Effector CD4-positive, alpha-beta T cell (primary cell): ENCODE measurements at places on chromosomes 13 and 19.
A peak's percentile ranks its signal among the peaks of the same experiment; 100 is the strongest.

GRCh38 chr13:60331249-60332012 lies 65.6 kb upstream of the TDRD3 start:
- DNase-seq, result no peak

GRCh38 chr13:36919833-36920615 lies at the start of gene SMAD9:
TSS of gene SMAD9 (minus strand) at chr13:36920238. CDS start at chr13:36879689, 40,549 bp downstream.
- no peak for DNase-seq

- no peak for DNase-seq
Measured at GRCh38 chr19:33398361-33399060, 25.0 kb downstream of the CEBPG start.

DNA sequence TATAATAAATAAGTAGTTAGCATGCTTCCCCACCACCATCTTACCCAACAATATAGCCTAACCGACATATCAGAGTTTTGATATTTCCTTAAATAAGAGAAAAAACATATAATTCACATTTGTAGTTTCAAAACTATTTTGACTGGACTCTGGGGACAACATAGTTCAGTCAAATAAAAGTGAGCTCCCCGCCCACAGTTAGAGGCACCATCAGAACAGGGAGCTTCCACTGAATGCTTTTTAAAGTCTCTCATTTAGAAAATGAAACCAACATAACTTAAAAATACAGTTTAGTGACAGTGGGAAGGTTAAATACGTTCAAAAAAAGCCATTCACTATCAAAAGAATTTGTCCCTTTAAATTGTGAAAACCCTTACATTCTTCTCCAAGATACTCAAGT lies 92.8 kb downstream of the EPSTI1 start:
- no peak for DNase-seq

DNA sequence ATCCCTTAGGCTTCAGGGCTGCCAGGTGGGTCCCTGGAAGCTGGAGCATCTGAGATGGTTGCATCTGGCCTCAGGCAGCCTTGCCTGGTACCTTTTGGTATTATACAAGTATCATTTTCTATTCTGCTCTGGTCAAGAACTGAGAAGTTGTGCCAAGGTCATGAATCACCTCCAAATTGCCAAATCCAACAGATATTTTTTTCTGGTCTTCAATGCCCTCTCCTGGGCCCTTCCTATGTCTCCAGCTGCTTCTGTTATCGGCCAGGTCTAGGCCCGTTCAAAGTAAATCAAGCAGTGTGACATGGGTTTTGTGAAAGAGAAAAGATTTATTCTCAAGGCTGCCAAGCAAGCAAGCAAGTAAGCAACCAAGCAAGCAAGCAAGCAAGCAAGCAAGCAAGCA lies 271.1 kb upstream of the MAB21L1 start:
- DNase-seq, result no peak

DNA sequence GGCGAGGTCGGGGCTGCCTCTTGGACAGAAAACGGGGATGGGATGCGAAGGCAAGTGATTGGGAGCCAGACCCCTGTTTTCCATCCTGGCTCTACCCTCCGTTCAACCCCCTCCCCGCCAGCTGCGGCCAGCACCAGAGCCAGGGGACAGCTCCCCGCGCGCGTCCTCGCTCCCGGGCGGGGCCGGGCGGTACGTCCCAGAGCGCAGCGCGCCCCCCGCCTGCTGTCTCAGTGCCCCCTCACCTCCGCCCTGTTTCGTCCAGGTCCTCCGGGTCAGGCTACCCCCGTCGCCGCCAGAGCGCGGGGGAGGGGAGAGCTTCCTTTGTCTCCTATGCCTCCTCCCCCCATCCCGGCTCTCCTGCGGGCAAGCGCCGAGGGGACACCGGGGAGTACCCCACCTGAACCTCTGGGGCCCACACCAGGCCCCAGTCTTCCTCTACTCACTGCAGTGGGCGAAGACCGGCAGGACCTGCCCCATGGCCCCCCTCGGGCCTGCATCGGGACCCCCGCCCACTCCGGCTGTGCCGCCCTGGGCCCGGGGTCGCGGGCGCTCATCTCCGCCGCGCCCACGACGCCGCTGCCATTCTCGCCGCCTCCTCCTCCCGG lies 396 bp downstream of the RTN2 start:
- no peak for DNase-seq

DNA sequence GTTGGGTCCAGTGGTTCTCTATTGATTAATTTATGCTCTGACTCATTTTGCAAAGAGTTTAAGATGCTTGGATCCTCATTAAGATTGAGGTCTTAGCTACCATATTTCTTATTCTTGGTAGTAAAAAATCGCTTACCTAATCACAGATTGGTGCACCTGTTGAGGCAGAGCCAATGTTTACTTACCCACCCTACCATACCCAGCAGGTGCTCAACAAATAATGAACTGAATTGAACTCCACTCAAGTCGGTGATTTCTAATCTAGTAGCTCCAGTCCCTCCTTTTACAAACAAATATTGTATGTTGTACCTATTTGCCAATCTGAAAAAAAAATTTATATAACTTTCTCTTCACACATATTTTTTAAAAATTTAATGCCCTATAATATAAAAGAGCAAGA lies 361.0 kb downstream of the FGF14 start:
- DNase-seq, result no peak

DNA sequence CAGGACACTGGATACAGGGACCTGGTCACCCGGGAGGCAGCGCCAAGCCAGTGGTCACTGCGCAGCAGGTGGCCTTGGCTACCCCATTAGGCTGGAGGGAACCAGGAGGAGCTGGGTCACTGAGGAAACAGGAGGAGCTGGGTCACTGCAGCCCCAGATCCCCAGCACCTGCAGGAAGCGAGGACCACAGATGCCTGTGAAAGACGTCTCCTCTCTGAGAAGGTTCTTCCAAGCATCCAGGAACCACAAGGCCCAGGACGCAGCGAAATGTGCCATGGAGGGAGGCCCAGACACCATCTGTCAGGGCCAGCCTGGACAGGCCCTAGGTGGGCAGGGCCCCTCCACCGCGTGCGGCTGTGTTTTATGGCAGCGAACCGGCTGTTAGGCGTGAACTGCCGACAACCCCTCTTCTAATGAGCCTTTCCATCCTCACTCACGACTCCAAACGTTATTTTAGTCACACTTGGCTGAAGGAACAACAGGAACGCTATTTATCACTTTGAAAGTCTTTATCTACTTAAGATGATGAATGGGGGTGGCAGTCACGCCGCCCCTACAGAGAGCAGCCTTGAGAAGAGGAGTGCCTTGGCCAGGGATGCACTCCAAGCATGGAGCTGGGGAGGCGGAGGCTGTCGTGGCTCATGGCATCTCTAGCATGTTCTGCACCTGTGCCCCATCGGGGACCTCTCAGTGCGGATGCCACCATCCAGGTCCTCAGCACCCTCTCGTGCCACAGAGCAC lies 53.3 kb downstream of the CEBPG start:
- DNase-seq, result no peak

- no peak for DNase-seq
Measured at GRCh38 chr13:95624020-95624419, 20.5 kb downstream of the DZIP1 start.

- DNase-seq, result no peak
Measured at GRCh38 chr13:86425170-86425815, 626.1 kb upstream of the SLITRK6 start.

DNA sequence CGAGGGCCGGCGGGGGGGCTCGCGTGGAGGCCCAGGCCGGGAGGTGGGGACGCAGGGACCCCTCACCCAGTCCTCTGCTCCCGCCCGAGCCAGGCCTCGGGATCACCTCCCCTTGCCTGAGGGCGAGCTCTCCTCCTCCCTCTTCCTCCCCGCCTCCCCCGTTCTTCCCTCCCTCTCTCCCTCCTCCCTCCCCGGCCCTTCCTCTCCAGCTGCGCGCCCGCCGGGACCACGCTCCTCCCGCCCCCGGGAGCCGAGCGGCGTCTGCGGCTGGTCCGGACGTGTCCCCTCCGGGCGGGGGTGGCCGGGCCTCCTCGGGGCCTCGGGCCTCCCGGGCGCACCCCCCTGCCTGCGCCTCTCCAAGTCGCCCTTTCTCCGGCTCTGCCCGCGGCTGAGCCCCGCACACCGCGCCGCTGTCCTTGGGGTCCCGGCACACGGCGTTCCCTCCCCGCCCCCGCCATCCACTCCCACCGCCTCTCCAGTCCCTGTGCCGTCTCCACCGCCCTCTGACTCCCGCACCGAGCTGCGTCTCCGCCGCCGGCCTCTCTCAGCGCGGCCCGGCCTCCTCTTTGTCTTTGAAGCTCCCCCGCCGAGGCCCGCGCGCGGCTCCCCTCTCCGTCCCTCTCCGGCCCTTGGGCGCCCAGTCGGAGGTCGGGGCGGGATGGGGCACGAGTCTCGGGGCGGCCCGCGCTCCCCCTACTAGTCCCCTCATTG lies 5.7 kb downstream of the SOX1 start:
- no peak for DNase-seq

GRCh38 chr19:15671891-15672579 lies 852 bp upstream of the CYP4F12 start:
- DNase-seq, result no peak

DNA sequence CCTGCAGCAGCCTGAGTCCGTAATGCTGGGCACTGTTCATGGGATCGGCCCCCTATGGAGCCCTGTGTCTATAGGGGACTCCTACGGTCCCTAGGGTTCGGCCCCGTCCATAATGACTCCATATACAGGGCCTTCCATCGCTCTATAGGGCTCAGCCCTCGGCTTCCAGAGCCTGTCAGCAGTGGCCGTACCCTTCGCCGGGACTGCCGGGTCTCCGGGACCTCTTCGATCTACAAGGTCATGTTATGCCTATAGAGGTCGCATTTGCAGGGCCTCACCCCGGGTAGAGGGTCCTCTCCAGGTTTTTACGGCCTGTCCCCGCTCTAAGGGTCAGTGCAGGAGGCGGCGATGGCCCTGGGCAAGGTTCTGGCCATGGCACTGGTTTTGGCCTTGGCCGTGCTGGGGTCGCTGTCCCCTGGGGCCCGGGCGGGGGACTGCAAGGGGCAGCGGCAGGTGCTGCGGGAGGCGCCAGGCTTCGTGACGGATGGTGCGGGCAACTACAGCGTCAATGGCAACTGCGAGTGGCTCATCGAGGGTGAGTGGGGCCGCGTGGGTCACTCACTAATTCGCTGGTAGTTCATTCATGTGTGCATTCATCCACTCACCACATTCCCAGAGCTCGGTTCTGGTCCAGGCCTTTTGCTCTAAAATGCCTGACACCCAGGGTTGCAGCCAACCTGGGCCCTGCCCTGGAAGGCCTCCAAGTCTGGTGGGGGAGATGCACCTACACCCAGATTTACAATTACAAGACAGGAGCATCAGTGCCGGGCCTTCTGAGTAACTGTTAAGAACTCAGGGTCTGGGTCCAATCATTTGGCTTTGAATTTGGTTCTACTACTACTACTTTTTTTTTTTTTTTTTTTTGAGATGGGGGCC lies 699 bp downstream of the MEGF8 start:
- DNase-seq, result peak; percentile 17

DNA sequence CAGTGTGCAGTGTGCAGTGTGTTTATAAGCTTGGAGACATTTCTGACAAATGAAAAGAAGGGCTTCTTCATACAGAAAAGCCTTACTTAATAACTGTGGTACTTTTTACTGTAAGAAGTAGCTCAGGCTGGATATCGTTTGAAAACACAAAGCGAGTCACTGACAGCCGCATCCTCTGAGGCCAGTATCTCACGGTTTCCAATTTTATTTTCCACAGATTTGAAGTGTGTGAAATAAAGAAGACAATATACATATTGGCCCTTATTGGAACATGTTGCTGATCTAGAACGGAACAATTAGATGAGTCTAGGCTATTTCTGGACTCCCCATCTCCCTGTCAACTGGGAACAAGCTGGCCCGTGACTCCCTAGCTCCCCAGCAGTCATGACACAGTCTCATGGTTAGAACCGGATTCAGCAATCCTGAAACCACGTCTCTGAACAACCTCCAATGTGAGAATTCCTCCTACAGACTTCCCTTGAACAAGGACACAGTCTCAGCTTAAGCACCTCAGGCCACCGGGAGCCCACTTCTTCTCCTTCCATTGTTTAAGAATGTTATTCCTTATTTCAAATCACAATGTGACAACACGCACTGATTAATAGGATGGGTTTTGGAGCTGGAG lies 484.5 kb downstream of the COG6 start:
- no peak for DNase-seq

DNA sequence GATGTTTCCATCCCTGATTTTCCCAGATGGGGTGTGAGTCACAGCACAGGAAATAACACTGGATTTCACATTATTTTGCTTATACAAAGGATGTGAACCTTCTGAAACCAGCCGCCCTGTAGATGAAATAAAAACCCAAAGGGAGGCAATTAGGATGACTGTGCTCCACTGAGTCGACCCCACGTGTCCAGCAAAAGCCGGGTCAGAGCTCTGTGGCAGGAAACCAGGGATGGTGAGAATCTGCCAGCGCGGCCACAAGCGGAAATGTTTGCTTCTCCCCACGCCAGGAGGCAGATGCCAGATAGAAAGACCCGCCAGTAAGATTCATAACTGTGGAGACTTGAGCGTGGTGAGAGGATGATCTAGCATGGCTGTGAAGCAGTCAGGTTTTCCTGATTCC lies 764.4 kb downstream of the LIG4 start:
- no peak for DNase-seq

GRCh38 chr19:49368711-49369358 lies 5.2 kb downstream of the DKKL1 start:
- DNase-seq, result no peak

DNA sequence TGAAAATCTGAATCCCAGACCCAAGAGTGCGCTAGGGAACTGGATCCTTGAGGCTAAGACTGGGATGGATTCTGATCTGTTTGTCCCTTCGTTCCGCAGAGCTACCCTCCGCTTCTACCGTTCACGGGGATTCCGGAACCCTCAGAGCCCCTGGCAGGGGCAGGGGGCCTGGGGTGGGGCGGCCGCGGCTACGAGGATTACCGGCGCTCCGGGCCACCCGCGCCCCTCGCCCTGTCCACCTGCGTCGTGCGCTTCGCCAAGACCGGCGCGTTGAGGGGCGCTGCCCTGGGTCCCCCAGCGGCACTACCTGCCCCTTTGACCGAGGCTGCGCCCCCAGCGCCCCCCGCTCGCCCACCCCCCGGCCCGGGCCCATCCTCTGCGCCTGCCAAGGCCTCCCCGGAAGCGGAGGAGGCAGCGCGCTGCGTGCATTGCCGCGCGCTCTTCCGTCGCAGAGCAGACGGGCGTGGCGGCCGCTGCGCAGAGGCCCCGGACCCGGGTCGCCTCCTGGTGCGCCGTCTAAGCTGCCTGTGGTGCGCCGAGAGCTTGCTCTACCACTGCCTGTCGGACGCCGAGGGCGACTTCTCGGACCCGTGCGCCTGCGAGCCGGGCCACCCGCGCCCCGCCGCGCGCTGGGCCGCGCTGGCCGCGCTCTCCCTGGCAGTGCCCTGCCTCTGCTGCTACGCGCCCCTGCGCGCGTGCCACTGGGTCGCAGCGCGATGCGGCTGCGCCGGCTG lies 7.1 kb downstream of the SPRED3 start:
- no peak for DNase-seq
